ENCODE measurements at places on chromosomes 5 and 9. TPM values are rescaled to one million over a fixed set of nuclear protein-coding genes. Genes with fewer than 3 reads are reported as not detected.

GRCh38 chr5:143013176-143013891, 243.2 kb downstream of the ARHGAP26 start:
- no peak for DNase-seq

GRCh38 chr9:121298016-121298538, 30.1 kb downstream of the GSN start:
- no peak for DNase-seq

- DNase-seq: no peak
Observed at GRCh38 chr5:176564002-176564401, 14.9 kb downstream of the CDHR2 start.

GRCh38 chr5:11104651-11105112, 343.6 kb upstream of the DAP start:
- no peak for DNase-seq

- DNase-seq: no peak
Observed at GRCh38 chr9:15576350-15577050, 23.7 kb downstream of the CCDC171 start.

GRCh38 chr9:79152306-79152705, 419.5 kb upstream of the TLE4 start:
- DNase-seq: no peak

DNA sequence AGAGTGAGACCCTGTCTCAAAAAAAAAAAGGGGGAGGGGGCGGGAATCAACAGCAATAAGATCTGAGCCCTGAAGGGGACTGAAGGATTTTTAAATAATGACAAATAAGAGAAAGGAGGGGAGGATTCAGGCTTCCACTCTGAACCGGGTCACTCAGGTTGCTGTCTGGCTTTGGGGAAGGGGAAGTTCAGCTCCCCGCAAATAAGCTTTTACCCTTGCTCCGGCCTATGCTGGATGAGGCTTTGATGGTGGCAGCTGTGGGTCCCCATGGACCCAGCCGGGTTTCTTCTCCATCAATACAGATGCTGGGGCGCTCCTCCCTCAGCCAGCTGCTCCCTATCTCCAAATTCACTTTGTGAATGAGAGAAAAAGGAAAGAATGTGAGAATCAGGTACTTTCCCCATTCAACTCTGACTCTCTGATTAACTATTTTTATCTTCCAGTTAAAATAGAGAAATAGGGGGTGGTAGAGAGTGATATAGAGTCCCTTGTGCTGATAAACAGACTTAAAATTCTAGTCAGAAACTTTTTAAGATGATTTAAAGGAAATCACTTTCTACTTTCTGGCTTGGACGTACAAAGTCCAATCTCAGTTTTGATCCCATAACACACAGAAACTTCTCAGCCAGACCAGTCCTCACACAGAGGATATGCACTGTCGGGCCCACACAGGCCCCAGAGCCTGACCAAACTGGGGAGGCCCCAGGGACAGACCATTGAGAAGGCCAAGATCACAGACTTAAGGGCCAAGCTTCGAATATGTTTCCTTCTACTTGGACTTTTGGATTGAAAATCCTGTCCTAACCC, 39.6 kb downstream of the C5orf15 start:
- DNase-seq: no peak

- no peak for DNase-seq
Observed at GRCh38 chr5:74722271-74722670, 37.2 kb downstream of the HEXB start.

GRCh38 chr5:63049935-63050334, 471.3 kb downstream of the LRRC70 start:
- no peak for DNase-seq

DNA sequence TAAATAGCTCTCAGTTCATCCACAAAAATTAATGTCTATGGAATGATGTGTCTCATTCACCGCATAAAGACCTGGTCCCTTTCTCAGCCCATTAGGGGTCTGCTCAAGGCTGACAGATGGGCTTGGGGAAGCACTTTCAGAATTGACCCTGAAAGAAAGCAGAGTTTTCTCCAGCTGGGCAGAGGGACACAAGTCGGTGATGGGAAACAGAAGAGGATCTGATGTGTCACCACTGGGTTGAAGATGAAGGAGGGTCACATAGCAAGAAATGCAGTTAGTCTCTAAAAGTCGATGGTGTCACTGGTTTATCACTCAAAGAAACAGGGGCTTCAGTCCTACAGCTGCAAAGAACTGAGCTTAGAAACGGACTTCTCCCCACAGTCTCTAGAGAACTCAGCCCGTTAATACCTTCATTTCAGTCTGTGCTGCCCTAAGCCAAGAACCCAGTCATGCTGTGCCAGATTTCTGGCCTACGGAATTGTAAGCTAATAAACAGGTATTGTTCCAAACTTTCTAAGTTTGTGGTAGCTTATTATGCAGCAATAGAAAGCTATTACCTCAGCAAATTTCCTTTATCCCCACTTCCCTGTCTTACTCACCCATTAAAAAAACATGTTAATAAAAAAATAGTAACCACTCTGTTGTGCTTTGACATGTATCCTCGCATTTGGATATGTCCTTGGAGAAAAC, 64.6 kb downstream of the ADAMTS12 start:
- no peak for DNase-seq

- DNase-seq: no peak
Observed at GRCh38 chr9:21875893-21876292, 73.5 kb downstream of the MTAP start.

GRCh38 chr9:107635101-107635802, 145.7 kb upstream of the KLF4 start:
- no peak for DNase-seq

DNA sequence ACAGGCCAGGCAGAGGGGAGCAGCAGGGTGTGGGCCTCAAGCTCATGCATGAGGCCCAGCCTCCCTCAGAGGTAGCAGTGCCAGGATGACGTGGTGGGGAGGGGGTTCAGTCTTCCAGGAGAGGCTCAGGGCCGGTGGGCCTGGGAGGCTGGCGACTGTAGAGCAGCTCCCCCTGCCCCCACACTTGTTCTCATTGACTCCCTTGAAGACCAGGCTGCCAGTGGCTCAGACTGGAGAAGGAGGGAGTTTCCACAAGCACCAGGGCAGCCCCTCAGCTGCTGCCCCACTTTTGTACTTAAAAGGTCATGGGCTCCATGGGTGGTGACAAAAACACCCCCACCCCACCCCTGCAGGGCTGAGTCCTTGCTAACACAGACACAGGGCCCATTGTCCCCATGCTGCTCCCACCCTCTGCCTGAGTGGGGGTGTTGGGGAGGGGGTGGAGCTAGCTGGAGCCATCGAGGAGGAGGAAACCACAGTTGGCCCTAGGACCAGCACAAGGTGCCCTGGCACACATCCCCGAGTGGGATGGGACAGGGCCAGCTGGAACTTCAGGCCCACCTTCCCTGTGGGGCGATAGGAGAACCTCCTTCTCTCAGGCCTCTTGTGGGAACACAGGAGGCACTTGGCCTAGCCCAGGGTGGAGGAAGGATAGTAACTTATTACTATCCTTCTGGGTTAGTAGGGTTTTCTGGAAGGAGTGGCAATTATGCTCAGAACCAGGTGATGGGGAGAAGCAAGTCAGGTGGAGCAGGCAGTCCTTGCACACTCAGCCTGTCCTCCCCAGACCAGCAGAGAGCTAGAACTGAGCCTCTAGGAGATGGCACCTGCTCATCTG, 10.7 kb downstream of the PDLIM4 start:
- DNase-seq: no peak

GRCh38 chr5:98455665-98456064, 317.8 kb upstream of the RGMB start:
- no peak for DNase-seq

DNA sequence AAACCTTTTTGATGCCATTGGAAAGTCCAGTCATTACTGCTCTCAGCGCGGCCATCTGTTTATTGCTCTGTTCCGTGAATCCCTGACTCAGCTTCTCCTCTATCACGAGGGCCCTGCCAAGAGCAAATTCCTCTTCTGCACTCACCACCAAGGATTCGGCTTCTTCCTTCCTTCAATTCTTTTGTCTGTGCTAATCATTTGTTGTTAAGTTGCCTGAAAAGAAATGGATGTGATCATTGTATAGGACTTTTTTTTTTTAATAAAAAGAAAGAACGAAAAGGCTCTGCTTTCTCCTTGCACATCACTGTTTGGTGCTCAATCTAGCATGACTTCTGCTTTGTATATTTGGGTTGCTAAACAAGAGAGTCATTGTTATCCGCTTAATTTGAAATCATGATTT, 128.7 kb upstream of the PIK3R1 start:
- no peak for DNase-seq

- DNase-seq: no peak
Observed at GRCh38 chr5:55911784-55912653, 60.9 kb downstream of the IL31RA start.

- no peak for DNase-seq
Observed at GRCh38 chr9:85036496-85036895, 367.0 kb downstream of the NTRK2 start.

DNA sequence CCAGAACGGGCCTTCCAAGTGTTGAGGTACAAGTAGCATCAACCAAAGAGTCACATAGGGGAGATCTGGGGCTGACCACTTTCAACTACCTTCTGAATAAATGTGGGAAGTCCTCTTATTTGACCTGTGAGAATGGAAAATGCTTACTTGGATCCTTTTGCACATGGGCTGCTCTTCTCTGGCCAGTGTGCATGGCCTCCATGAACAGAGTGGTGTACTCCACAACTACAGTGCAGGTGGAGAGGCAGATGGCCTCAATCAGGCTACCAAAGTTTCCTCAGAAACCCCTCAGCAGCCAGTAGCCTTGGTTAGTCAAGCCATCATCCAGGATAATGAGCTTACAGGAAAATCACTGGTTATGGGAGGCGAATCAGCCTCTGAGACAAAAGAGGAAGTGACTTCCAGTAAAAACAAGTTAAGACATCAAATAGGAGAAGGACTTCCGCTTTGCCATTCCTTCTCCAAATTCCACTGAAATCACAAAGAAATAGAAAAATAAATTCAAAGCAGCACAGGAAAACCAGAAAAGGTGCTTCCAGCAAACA, 18.3 kb upstream of the FCHO2 start:
- no peak for DNase-seq

Gene FRMD3
- 1.3 TPM for total RNA-seq

Gene WNK2
- not detected for total RNA-seq

Gene FBP1
- total RNA-seq: 9.2 TPM

Gene GFI1B
- not detected for total RNA-seq

Gene IPPK
- 7.9 TPM for total RNA-seq

Gene GFPT2
- total RNA-seq: 0.12 TPM

Gene BTNL8
- total RNA-seq: not detected

Gene GMCL2
- total RNA-seq: not detected

Gene PDE6A
- not detected for total RNA-seq
